Fibroblast of lung (primary cell): ENCODE measurements at places on chromosomes 3 and 15.
A peak's percentile ranks its signal among the peaks of the same experiment; 100 is the strongest.

GRCh38 chr3:29901097-29901496, 620.2 kb downstream of the RBMS3 start:
- H3K4me3 ChIP-seq = no peak overlapping the region
- H3K27ac ChIP-seq = no peak overlapping the region
- no peaks in the 10 kb centered on the region for H3K4me1 ChIP-seq
- H3K36me3 ChIP-seq = no peaks in the 10 kb centered on the region

DNA sequence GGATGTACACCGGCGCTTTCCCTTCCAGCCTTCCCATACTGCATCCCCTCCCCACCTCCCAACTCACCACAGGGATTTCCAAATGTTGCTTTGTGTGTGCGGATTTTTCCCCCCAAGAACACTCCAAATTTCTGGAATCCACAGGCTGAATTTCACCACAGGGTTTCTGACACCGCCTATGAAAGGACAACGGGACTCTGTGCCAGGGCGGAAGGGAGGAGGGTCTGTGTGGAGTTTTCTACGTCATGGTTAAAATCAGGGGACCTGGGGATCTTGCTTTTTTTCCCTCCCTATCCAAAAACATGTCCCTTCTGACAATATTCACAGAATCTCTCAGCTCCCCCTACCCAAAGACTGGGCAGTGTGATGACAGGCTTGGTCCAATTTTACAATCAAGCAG, 14.6 kb downstream of the CYP19A1 start:
- no peak overlapping the region for H3K27ac ChIP-seq
- no peak overlapping the region for H3K4me3 ChIP-seq
- H3K4me1 ChIP-seq = no peaks in the 10 kb centered on the region
- DNase-seq = no peak

GRCh38 chr15:59689626-59690236, 611 bp upstream of the BNIP2 start:
- peak overlapping the region; percentile 98 for H3K4me3 ChIP-seq
- no peaks in the 10 kb centered on the region for H3K27me3 ChIP-seq
- peaks cover 21% of the 10 kb centered on the region for H3K4me1 ChIP-seq
- H3K27ac ChIP-seq = peak overlapping the region; percentile 100

DNA sequence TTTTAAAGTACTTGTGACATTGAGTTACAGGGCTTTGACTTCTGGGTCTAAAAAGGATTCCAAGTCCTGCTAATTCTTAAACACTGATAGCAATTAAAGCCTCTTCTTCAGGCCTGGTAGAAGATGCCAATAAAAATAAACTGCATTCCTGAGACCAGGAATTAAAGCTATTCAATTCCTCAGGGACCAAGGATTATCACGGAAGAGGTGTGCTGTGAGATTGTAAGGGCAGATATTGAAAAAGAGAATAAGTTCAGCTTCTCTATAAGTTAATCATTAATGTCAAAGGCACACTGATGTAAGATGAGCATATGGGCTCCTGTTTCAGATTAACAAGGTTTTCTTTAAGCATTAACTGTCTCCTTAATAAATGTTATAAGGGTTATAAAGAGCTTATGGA, 611.3 kb downstream of the SI start:
- DNase-seq = peak; percentile 1
- no peaks in the 10 kb centered on the region for H3K27me3 ChIP-seq
- H3K36me3 ChIP-seq = no peaks in the 10 kb centered on the region
- H3K4me3 ChIP-seq = no peak overlapping the region

DNA sequence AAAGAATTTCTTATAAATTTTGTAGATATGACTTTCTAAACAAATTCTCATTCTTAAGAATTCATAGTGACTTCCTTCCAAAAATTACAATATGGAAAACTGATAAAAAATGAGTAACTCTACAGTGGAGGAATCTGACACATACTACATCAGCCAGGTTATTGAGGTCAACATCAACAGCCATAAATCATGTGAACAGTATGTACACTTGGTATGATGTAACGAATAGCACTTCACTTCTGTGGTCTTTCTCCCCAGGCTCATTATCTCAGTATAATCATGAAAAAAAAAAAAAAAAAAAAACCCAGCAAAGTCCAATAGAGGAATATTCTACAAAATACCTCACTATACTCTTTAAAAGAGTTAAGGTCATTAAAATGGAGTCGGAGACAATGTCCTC, 111.2 kb upstream of the SUCLG2 start:
- H3K4me3 ChIP-seq = no peak overlapping the region
- no peaks in the 10 kb centered on the region for H3K36me3 ChIP-seq
- H3K4me1 ChIP-seq = no peaks in the 10 kb centered on the region
- H3K27me3 ChIP-seq = no peaks in the 10 kb centered on the region
- no peak for DNase-seq

- no peak overlapping the region for H3K4me3 ChIP-seq
- H3K36me3 ChIP-seq = no peaks in the 10 kb centered on the region
- H3K27ac ChIP-seq = no peak overlapping the region
- no peaks in the 10 kb centered on the region for H3K27me3 ChIP-seq
Measured at GRCh38 chr15:74642348-74642733, 26.7 kb downstream of the CLK3 start.

GRCh38 chr15:63595065-63595464, 2.1 kb upstream of the FBXL22 start:
- no peak overlapping the region for H3K27ac ChIP-seq
- H3K4me1 ChIP-seq = peaks cover 13% of the 10 kb centered on the region
- H3K27me3 ChIP-seq = no peaks in the 10 kb centered on the region
- H3K36me3 ChIP-seq = no peaks in the 10 kb centered on the region

DNA sequence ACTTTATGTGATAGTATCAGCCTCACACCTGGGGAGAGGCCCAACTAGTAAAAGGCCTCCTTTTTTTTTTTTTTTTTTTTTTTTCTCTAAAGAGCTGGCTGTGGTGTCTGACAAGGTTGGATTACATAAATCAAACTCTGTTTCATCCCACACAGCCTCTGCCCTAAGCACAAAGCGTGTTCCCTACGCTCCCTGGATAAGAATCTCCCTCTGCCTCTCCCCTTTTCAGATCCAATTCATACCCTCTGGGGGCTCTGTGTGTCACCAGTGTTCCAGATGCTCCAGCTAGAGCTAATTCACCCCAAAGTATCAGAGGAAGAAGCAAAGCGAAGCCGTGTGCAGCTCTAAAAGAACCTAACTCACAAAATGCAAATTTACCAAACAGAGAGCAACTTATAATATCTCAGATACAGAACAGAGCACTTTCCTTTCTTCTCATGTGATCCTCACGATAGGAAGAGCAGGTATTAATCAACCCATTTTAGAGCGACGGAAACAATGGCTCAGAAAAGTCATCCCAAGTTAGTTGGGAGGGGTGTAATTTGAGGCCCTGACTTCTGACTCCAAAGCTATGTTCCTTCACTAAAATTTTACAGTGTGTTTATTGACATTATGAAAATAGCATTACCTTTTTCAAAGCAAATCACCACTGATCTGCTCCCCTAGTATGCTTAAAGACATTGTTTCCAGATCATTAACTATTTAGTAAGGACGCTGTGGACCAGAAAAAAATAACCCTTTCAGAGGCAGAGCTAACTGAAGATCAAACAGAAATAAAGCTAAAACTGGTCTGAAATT, 12.4 kb downstream of the BMF start:
- no peak overlapping the region for H3K4me3 ChIP-seq
- no peaks in the 10 kb centered on the region for H3K36me3 ChIP-seq
- no peak overlapping the region for H3K27ac ChIP-seq
- H3K27me3 ChIP-seq = no peaks in the 10 kb centered on the region
- H3K4me1 ChIP-seq = peaks cover 65% of the 10 kb centered on the region
